ENCODE measurements at places on chromosomes 5 and 9.
A peak's percentile ranks its signal among the peaks of the same experiment; 100 is the strongest.

DNA sequence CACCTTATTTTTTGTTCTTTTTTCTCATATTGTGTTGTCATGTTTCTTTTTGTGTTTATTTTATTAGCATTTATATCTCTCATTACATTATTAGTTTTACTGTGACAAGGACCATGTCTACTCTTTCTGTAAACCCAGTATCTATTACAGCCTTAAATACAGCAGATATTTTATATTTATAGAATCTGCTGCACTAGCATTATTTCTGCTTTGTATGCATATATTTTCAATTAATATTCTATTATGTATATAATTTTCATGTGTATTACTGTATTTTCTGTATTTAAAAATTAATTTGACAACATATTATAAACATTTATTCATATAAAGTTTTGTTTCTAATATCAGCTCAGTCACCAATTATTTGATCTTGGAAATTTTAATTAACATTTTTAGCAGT, 19.5 kb upstream of the C6 start:
- no peak for DNase-seq

DNA sequence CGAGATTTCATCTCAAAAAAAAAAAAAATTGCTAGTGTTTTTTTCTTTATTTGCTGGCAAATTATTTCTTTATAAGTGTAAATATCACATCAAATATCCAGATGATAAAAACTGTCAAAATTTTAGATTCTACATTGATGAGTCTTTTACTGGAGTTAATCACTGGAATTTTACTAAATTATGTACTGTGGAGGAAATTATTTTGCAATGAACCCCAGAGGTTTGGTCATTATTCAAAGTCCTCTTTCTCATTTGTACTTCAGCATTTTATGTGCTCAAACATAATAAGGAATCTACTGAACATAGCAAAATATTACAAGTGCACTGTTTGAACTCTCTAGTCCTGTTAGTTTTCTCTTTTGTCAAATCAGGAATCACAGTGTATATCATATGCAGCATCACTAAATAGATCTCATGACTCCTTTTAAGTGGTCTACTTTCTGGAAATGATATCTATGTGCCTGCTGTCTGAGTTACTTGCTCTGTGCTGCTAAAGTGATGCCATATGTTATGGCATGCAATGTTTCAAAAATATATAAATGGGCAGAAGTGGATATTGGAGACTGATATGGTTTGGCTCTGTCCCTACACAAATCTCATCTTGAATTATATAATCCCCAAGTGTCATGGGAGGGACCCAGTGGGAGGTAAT, 18.0 kb downstream of the OTULINL start:
- DNase-seq = no peak

DNA sequence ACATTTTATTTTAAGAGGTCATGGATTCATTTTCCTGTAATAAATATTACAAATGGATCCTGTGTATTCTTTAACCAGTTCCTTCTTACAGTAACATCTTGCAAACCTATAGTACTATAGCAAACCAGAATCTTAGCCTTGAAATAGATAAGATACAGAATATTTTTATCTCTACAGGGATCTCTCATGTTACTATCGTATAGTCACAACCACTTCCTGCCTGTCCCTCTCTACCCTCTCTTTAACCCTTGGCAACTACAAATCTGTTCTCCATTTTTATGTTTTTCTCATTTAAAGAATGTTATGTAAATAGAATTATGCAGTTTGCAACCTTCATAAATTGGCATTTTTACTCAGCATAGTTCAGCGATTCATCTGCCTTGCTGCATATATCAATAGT, 454.0 kb downstream of the DIRAS2 start:
- no peak for DNase-seq

GRCh38 chr5:109784687-109785086, 95.0 kb downstream of the MAN2A1 start:
- no peak for DNase-seq

GRCh38 chr9:109119439-109120203, at the start of gene TMEM245:
Gene TMEM245, minus strand, starts transcription at chr9:109119947. Its CDS starts 34 bp downstream, at chr9:109119913.
- peak; percentile 83 for DNase-seq

DNA sequence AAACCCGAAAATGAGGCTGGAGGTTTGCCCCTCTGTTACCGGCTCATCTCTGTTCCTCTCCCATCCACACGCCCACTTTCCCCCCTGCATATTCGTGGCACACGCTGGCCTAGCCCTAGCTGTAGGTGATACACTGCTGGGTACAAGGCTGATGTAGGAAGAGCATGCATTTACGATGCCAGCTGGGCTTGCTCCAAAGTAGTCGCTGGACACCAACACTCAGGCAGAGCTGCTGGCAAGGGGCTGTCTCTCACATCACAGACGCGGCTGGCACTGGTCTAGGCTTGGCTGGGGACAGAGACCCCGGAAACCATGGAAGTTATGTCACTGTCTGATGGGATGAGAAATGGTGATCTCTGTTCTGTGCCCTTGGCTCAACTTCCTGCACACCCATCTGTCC, 9.8 kb upstream of the PHYKPL start:
- DNase-seq = no peak

- DNase-seq = no peak
These were observed 211.6 kb upstream of the MPDZ start for GRCh38 chr9:13491138-13491492.

All from stimulated activated CD4-positive, alpha-beta T cell treated with anti-CD3 and anti-CD28 coated beads, Interleukin-1b, Interleukin-23, amount 100 ng/mL, for 24 hours (primary cell).